H1 (cell line): ENCODE measurements at places on chromosomes 1 and 21. TPM values are rescaled to one million over a fixed set of nuclear protein-coding genes. Genes with fewer than 3 reads are reported as not detected.
A peak's percentile ranks its signal among the peaks of the same experiment; 100 is the strongest.

IVL gene
- polyA plus RNA-seq: not detected in 2 replicates

VASH2 gene
- 44.0 and 51.4 TPM in 2 replicates for polyA plus RNA-seq

IFNLR1 gene
- 6.8 and 11.4 TPM in 2 replicates for polyA plus RNA-seq

KRTAP21-2 gene
- polyA plus RNA-seq: not detected in 2 replicates

DNA sequence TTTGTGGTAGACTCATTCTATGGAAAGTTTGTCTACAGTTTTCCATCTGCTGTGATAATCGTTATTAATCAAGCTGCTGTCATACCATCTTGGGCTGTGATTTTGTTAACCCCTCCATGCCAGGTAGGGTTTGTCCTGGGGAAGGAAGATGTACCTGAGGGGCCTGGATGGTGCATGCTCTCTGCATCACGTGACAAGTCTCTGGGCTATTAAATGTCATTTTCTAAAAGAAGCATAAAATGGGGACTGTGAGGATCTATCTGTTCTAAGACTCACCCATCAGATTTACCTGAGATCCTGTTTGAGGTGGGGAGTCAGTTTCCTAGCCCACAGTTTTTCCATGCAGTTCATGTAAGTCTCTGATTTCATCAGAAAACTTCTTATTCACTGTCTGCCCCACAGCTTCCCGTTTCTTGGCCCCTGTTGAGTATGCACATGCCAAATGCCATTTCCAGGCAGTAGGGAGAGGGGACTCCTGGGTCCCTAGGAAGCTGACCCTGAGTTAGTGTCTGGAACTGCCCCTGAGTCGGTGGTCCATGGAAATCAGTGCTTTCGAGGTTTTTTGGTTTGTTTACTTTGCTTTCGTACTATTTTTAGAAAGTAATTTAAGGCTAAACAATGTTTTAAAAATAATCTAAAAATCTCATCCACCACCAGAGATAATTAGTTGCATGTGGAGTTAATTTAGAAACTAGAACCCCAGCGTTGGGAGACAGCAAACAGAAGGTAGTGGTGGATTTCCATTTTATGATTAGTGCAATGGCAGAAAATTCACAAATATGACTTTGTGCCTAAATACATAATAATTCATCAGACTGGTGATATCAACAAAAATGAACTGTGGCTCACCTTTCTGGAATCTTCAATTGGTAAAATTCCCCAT, 46.7 kb downstream of the ZBTB18 start:
- no peaks in the 10 kb centered on the region for H3K27me3 ChIP-seq
- no peaks in the 10 kb centered on the region for H3K36me3 ChIP-seq
- H3K27ac ChIP-seq: no peak overlapping the region
- DNase-seq: no peak
- H3K4me3 ChIP-seq: no peak overlapping the region

GRCh38 chr1:55305735-55306134, 90.6 kb upstream of the USP24 start:
- no peaks in the 10 kb centered on the region for H3K4me1 ChIP-seq
- no peak for DNase-seq
- no peaks in the 10 kb centered on the region for H3K27me3 ChIP-seq
- no peaks in the 10 kb centered on the region for H3K36me3 ChIP-seq

DNA sequence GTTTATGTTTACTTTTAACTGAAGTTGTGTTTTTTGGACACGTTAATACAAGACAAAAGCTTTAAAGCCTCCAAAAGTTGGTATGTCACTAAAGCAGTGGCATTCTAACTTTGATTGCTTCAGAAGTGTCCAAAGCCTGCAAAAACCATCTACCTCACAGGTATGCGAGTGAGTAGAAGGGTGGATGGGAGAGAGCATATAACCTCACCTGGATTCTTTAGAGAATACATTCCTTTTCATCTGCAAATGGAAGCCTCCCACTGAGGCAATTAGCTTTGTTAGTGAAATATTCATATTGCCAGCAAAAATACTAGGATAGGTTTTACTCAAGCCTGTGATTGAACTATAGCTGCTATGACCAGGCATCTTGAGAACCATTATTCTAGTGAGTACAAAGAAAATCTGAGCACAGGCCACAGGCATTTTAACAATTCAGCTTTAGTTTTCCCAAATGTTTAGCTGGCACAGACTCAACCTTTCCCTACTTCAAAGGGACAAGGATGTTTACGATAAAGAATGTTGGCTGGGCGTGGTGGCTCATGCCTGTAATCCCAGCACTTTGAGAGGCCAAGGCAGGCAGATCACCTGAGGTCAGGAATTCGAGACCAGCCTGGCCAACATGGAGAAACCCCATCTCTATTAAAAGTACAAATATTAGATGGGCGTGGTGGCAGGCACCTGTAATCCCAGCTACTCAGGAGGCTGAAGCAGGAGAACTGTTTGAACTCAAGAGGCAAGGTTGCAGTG, 39.7 kb downstream of the MAP3K21 start:
- DNase-seq: peak; percentile 50
- H3K36me3 ChIP-seq: no peaks in the 10 kb centered on the region
- H3K27me3 ChIP-seq: no peaks in the 10 kb centered on the region
- peaks cover 20% of the 10 kb centered on the region for H3K4me1 ChIP-seq

- H3K27me3 ChIP-seq: no peaks in the 10 kb centered on the region
- no peak overlapping the region for H3K4me3 ChIP-seq
- peaks cover 5% of the 10 kb centered on the region for H3K36me3 ChIP-seq
- no peaks in the 10 kb centered on the region for H3K4me1 ChIP-seq
- no peak for DNase-seq
These were observed 66.0 kb downstream of the GNG4 start for GRCh38 chr1:235583511-235584001.

DNA sequence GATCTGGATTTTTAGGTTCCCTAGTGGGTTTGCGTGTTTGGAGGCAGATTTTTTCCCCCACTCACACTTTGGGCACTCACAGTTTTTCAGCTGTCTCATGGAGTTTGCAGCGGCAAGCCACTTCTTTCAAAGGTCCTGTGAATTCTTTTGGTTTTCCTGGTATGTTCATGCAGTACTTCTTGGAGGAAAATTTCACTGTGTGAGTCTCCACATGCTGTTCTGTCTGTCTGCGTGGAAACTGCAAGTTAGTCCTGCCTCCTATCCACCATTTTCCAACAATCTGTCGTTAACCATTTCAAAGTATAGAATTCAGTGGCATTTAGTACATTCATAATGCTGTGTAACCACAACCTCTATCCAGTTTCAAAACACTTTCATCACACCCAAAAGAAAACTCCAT, 793 bp upstream of the FMO1 start:
- no peak overlapping the region for H3K27ac ChIP-seq
- peaks cover 3% of the 10 kb centered on the region for H3K4me1 ChIP-seq
- no peak for DNase-seq
- H3K27me3 ChIP-seq: peaks cover 2% of the 10 kb centered on the region
- no peaks in the 10 kb centered on the region for H3K36me3 ChIP-seq

DNA sequence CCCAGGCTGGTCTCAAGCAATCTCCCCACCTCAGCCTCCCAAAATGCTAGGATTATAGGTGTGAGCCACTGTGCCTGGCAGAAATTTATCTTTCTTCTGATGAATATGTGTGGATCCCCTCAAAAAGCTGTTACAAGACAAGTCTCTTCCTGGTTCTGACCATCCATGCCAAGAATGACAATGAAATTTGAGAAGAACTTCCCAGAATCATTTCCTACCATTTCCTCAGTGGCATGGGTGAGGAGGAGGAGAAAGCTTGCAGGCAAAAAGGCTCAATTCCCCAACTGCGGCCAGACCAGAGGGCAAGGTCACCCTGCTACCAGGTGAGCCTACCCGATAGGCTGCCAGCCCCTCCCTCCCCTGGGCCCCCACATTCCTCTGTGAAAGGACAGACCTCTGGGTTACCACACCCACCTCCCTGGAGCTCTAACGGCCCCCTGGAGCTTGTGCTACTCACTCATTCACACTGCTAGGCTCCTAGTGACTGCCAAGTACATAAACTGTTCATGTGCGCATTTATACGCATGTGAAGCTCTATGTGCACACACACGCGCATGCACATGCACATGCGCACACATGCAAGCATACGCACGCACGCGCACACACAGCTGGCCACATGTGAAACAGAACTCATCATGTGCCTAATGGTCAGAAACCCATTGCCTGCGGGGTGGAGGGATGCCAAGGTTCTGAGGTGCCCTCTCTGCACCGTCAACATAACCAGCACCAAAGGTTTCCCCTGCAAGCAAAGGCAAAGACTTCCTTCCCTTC, 17.0 kb downstream of the MRAP start:
- no peaks in the 10 kb centered on the region for H3K4me1 ChIP-seq
- H3K27ac ChIP-seq: no peak overlapping the region
- no peaks in the 10 kb centered on the region for H3K27me3 ChIP-seq
- DNase-seq: no peak
- no peak overlapping the region for H3K4me3 ChIP-seq
- H3K36me3 ChIP-seq: peaks cover 59% of the 10 kb centered on the region

- no peak overlapping the region for H3K27ac ChIP-seq
- no peak for DNase-seq
- H3K4me1 ChIP-seq: no peaks in the 10 kb centered on the region
- H3K36me3 ChIP-seq: no peaks in the 10 kb centered on the region
- no peaks in the 10 kb centered on the region for H3K27me3 ChIP-seq
These were observed 39.7 kb downstream of the LACTBL1 start for GRCh38 chr1:22932803-22933470.

- H3K4me1 ChIP-seq: no peaks in the 10 kb centered on the region
- no peaks in the 10 kb centered on the region for H3K27me3 ChIP-seq
- no peak overlapping the region for H3K27ac ChIP-seq
- H3K4me3 ChIP-seq: no peak overlapping the region
These were observed 2.1 kb upstream of the LCE2B start for GRCh38 chr1:152683846-152684245.

GRCh38 chr1:9626201-9626608, 25.3 kb upstream of the PIK3CD start:
- H3K36me3 ChIP-seq: no peaks in the 10 kb centered on the region
- no peaks in the 10 kb centered on the region; the same call in 1 of the 2 replicates for H3K27me3 ChIP-seq
- peaks cover 8% of the 10 kb centered on the region for H3K4me1 ChIP-seq
- peak; percentile 39 for DNase-seq

DNA sequence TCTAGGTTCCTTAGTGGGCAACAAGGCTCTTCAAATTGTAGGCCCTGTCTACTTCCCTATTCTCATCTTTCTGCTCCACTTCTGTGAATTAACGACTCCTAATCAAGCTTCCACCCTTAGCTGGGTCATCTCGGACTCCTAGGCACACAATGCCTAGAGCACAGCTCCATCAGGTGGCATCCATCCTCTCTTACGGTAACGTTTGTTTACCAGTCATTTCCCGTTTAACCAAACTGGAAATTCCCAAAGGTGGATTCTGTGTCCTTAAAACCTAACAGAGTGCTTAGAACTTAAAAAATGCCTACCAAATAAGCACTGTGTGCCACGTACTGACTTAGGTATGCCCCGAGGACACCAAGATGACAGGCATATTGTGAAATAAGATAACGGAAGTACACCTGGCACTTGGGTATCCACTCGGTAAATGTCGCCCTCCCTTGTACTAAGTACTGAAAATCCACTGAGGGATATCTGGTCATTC, 1.5 kb downstream of the PARP1 start:
- peaks cover 32% of the 10 kb centered on the region for H3K4me1 ChIP-seq
- H3K27ac ChIP-seq: no peak overlapping the region
- no peak for DNase-seq
- H3K36me3 ChIP-seq: peaks cover 7% of the 10 kb centered on the region
- H3K4me3 ChIP-seq: peak overlapping the region; percentile 91

DNA sequence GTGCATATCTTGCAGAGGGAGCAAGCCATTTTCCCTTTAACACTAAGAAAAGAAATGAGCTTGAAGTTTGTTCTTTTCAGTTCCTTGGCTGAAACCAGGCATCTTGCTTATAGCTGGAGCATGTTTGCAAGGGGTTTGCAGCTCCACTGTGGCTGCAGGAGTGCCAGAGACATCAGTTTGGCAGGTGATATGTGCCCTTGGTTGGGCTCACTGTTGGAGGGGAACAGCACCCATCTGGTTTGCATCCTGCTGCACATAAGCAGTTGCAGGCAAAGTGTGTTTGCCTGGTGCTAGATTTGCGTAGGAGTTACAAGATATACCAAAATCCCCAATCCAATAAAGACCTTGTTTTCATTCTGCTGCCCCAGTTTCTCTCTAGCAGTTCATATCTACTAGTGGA, 47.8 kb upstream of the IKBKE start:
- H3K4me1 ChIP-seq: no peaks in the 10 kb centered on the region
- H3K27ac ChIP-seq: no peak overlapping the region
- H3K4me3 ChIP-seq: no peak overlapping the region
- DNase-seq: no peak
- H3K36me3 ChIP-seq: peaks cover 5% of the 10 kb centered on the region; the same call in 1 of the 2 replicates

DNA sequence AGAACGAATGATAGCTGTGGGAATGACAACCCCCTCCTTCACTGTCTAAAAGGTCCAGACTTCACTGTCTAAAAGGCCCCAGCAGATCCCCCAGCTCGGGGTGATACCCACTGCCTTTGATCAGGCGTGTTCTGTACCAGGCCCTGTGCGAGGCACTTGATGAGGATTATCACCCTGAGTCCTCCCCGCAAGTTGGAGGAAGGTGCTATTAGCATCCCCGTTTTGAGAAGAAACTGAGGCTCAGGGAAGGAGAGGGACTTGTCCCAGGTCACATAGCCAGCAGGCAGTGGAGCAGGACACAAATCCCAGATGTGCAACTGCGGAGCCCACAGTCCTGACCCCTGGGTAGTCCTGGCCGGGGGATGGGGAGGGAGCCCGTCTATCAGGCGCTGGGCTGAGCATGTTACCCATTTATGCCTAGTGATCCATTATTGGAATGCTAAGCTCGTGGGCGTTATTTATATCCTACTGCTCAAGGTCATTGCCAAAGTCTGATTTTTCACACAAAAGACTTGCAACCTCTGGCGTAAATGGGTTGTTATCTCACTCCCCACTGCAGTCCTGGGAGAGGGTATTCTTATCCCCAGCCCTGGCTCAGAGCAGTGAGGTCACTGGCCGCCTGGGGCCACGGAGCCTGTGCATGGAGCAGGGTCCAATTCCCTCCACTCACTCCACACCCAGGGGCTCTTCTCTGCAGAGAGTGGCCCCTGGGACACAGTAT, 722.2 kb downstream of the MATN1 start:
- no peak for DNase-seq
- no peak overlapping the region for H3K27ac ChIP-seq
- H3K36me3 ChIP-seq: no peaks in the 10 kb centered on the region
- H3K4me3 ChIP-seq: no peak overlapping the region
- peaks cover 1% of the 10 kb centered on the region for H3K4me1 ChIP-seq

- peak within 1 kb of the TSS; percentile 79 for H3K4me3 ChIP-seq
- H3K27ac ChIP-seq: no peak within 1 kb of the TSS
- DNase-seq: peak; percentile 70
- no peaks in the 10 kb centered on the region for H3K27me3 ChIP-seq
- H3K36me3 ChIP-seq: no peaks in the 10 kb centered on the region
- peaks cover 3% of the 10 kb centered on the region; the same call in 1 of the 2 replicates for H3K4me1 ChIP-seq
These were observed at the start of gene GLMP for GRCh38 chr1:156295391-156295947. TSS of gene GLMP (minus strand) at chr1:156295679. CDS start at chr1:156295645, 34 bp downstream.

GRCh38 chr1:73868810-73869336, 329.1 kb downstream of the LRRIQ3 start:
- no peak overlapping the region for H3K27ac ChIP-seq
- H3K27me3 ChIP-seq: no peaks in the 10 kb centered on the region
- DNase-seq: no peak

- H3K27ac ChIP-seq: no peak overlapping the region
- DNase-seq: no peak
- no peak overlapping the region for H3K4me3 ChIP-seq
- no peaks in the 10 kb centered on the region for H3K27me3 ChIP-seq
- H3K4me1 ChIP-seq: no peaks in the 10 kb centered on the region
These were observed 469.8 kb downstream of the USP25 start for GRCh38 chr21:16199539-16199938.
